Breast epithelium (tissue), 4 donors: ENCODE measurements at places on chromosomes 11 and 22. TPM values are rescaled to one million over a fixed set of nuclear protein-coding genes. Genes with fewer than 3 reads are reported as not detected.

GRCh38 chr11:122137078-122137793, 21.2 kb upstream of the BLID start:
- H3K36me3 ChIP-seq = no peaks in the 10 kb centered on the region
- H3K27ac ChIP-seq = no peak overlapping the region
- no peaks in the 10 kb centered on the region for H3K4me1 ChIP-seq
- DNase-seq = no peak

DNA sequence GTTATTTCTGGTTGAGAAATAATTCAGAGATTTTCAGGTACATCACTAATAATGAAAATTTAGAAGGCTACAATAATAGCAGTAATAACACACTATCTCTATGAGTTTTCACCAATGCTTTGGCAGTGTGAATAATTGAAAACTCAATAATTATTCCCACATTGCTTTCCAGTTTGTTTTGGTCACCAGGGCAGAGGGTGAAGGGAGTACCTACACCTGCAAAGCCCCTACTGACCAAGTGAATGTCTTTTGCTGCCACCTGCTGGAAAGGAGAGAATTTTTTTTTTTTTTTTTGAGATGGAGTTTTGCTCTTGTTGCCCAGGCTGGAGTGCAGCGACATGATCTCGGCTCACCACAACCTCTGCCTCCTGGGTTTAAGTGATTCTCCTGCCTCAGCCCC, 3.2 kb downstream of the NELL1 start:
- H3K4me1 ChIP-seq = no peaks in the 10 kb centered on the region
- H3K27ac ChIP-seq = no peak overlapping the region
- DNase-seq = no peak
- no peaks in the 10 kb centered on the region for H3K36me3 ChIP-seq
- peaks cover 62% of the 10 kb centered on the region for H3K27me3 ChIP-seq

DNA sequence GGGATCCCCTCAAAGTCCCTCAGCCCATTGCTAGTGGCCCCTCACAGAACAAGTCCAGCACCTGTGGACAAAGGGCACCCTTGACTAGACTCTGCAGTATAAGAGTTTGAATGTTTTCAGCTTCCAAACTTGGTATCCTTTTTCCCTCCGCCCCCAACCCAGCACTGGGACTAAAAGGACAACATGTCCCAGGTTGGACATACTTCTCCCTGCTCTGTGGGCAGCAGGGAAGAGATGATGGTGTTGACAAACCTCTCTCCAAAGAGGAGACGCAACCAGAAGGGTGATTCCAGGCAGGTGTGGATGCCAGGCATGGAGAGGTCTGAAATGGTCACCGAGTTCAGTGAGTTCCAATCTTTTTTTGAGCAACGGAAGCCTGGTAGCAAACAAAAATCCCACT, 4.5 kb upstream of the MYOD1 start:
- peaks cover 64% of the 10 kb centered on the region for H3K27me3 ChIP-seq
- H3K4me1 ChIP-seq = no peaks in the 10 kb centered on the region
- H3K4me3 ChIP-seq = no peak overlapping the region

DNA sequence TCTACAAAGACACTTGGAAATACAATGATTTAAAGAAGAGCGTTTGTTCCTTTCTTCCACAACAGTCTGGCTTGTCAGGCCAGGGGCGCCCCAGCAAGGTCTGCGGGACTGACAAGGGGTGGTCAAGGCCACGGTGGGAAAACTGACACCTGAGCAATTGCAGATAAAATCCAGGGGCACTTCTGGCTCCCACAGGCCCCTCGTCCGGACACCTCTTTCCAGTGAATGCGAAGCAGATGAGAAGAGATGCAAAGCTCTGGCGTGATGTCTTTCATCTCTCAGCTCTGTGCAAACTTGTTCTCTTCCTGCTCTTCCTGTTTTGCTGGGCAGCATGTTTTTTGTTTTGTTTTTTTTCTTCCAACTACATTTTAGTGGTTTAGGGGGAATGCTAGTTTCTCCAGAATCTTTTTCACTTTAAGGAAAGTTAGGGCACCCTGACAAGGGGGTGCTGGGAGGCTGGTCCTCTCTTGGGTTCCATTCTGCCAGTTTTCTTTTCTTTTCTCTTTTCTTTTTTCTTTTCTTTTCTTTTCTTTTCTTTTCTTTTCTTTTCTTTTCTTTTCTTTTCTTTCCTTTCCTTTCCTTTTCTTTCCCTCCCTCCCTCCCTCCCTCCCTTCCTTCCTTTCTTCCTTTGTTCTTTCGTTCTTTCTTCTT, 11.1 kb upstream of the CBX6 start:
- no peak for DNase-seq
- H3K27ac ChIP-seq = peak overlapping the region; percentile 79
- no peak overlapping the region for H3K4me3 ChIP-seq
- H3K4me1 ChIP-seq = peaks cover 6% of the 10 kb centered on the region
- no peaks in the 10 kb centered on the region for H3K27me3 ChIP-seq
- no peaks in the 10 kb centered on the region for H3K36me3 ChIP-seq

- H3K27ac ChIP-seq = peak overlapping the region; percentile 15
- no peaks in the 10 kb centered on the region for H3K36me3 ChIP-seq
- H3K4me1 ChIP-seq = no peaks in the 10 kb centered on the region
Observed at GRCh38 chr11:47915374-47915773, 65.0 kb upstream of the PTPRJ start.

DNA sequence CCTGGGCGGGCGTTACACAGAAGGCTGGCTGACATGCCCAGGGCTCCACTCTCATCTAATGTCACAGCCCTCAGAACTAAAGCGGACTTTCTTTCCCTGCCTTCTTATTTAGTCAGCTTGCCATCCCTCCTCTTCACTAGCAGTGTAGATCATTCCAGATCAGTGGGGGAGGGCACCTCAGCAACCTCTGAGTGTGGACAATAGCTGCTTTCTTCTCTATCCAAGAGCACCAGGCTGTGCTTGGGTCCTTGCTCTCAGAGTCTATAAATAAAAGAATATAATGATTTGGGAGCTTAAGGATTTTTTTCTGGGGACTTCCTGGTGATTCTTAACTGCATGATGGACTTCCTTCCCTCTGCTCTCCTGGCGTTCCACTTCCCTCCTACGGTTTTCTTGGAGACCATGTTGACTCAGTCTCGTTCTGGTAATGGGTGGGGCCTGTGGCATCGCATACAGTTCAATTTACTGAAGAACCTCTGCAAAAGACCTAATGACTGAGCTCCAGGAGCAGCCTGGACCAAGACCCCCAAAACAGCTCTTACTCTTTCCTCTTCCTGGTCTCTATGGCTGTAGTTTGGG, 2.9 kb upstream of the HMBS start:
- no peaks in the 10 kb centered on the region for H3K27me3 ChIP-seq
- no peak for DNase-seq

- no peak overlapping the region for H3K27ac ChIP-seq
- no peak overlapping the region for H3K4me3 ChIP-seq
- no peaks in the 10 kb centered on the region for H3K27me3 ChIP-seq
- peaks cover 4% of the 10 kb centered on the region for H3K4me1 ChIP-seq
Observed at GRCh38 chr11:64832467-64833197, 11.8 kb downstream of the CDC42BPG start.

DNA sequence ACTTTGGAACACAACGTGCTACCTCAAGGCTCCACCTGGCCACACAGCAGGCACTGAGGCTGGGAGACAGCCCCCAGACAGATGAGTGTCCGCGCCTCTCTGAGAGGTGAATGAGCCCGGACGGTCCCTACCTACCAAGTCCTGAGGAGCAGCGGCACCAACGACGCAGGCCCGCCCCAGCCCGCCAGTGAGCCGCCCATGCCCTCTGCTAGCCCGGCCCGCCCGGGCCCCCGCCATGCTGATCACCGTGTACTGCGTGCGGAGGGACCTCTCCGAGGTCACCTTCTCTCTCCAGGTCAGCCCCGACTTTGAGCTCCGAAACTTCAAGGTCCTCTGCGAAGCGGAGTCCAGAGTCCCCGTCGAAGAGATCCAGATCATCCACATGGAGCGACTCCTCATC, at the start of gene DDI1:
Gene DDI1 (plus strand): TSS at position 53 of the 400 bp plus-strand sequence. CDS start 183 bp downstream, at position 236.
- no peak within 1 kb of the TSS for H3K27ac ChIP-seq
- no peaks in the 10 kb centered on the region for H3K36me3 ChIP-seq
- DNase-seq = no peak

GRCh38 chr11:30110691-30111090, 93.9 kb upstream of the KCNA4 start:
- H3K4me3 ChIP-seq = no peak overlapping the region
- no peak overlapping the region for H3K27ac ChIP-seq
- H3K36me3 ChIP-seq = no peaks in the 10 kb centered on the region
- H3K4me1 ChIP-seq = no peaks in the 10 kb centered on the region
- DNase-seq = no peak
- no peaks in the 10 kb centered on the region for H3K27me3 ChIP-seq

DNA sequence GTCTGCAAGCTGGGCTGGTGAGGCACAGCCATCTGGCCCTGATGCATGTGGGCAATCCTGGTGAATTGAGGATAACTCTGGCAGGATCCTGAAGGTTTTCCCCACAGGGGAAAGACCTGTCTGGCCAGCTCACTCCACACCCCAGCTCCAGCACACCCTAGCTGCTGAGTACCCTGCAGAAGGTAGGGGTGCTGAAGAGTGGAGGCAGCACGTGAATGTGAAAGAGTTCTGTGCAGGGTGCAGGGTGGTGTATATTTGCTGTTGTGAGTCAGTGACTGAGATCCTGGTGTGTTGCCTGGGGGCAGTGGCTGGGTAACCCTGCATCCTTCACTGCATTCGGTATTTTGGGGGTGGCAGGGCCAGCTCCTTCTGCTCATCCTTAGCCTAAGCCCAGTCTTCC, 22.4 kb downstream of the DGAT2 start:
- H3K36me3 ChIP-seq = no peaks in the 10 kb centered on the region
- no peak for DNase-seq
- H3K27me3 ChIP-seq = no peaks in the 10 kb centered on the region
- H3K4me1 ChIP-seq = no peaks in the 10 kb centered on the region
- H3K27ac ChIP-seq = no peak overlapping the region
- no peak overlapping the region for H3K4me3 ChIP-seq

GRCh38 chr11:74611369-74611861, 19.0 kb downstream of the POLD3 start:
- DNase-seq = no peak
- no peak overlapping the region for H3K27ac ChIP-seq
- H3K4me1 ChIP-seq = no peaks in the 10 kb centered on the region
- H3K27me3 ChIP-seq = no peaks in the 10 kb centered on the region

GRCh38 chr22:40857309-40857855, 434 bp downstream of the XPNPEP3 start:
- no peak for DNase-seq
- H3K27me3 ChIP-seq = no peaks in the 10 kb centered on the region

DNA sequence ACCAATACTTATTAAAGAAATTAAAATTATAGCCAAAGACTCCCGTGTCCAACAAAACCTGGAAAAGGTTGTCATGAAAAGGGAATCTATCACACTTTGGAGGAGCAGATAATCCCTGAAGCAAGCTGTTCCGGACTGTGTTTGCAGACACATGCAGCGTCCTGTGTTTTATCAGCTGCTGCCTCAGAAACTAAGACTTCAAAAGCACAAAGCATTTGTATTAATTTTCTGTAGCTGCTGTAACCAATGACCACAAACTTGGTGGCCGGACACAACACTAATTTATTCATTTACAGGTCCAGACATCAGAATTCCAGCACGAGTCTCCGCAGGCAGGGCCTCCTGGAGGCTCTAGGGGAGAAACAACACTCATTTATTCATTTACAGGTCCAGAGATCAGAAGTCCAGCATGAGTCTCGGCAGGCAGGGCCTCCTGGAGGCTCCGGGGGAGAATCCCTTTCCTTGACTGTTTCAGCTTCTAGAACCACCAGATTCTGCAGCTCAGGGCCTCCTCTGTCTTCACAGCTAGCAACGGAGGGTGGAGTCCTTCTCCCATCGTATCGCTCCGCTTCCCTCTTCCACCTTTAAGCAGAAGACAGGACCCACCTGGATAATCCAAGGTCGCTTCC, 465.3 kb downstream of the BRD1 start:
- no peak for DNase-seq
- H3K27ac ChIP-seq = no peak overlapping the region
- H3K27me3 ChIP-seq = peaks cover 54% of the 10 kb centered on the region

GRCh38 chr22:25680956-25681355, 61.0 kb upstream of the MYO18B start:
- H3K4me3 ChIP-seq = no peak overlapping the region
- no peaks in the 10 kb centered on the region for H3K36me3 ChIP-seq
- no peaks in the 10 kb centered on the region for H3K4me1 ChIP-seq
- no peak overlapping the region for H3K27ac ChIP-seq
- DNase-seq = no peak

GRCh38 chr11:44816761-44817160, 90.0 kb downstream of the TSPAN18 start:
- no peak for DNase-seq
- H3K4me3 ChIP-seq = no peak overlapping the region
- peaks cover 5% of the 10 kb centered on the region for H3K4me1 ChIP-seq
- H3K36me3 ChIP-seq = no peaks in the 10 kb centered on the region
- no peaks in the 10 kb centered on the region for H3K27me3 ChIP-seq
- H3K27ac ChIP-seq = peak overlapping the region; percentile 5

GRCh38 chr11:88324562-88325345, 12.8 kb downstream of the CTSC start:
- H3K27ac ChIP-seq = peak overlapping the region; percentile 2
- H3K27me3 ChIP-seq = no peaks in the 10 kb centered on the region
- H3K36me3 ChIP-seq = no peaks in the 10 kb centered on the region
- no peaks in the 10 kb centered on the region for H3K4me1 ChIP-seq
- H3K4me3 ChIP-seq = no peak overlapping the region
- no peak for DNase-seq

DNA sequence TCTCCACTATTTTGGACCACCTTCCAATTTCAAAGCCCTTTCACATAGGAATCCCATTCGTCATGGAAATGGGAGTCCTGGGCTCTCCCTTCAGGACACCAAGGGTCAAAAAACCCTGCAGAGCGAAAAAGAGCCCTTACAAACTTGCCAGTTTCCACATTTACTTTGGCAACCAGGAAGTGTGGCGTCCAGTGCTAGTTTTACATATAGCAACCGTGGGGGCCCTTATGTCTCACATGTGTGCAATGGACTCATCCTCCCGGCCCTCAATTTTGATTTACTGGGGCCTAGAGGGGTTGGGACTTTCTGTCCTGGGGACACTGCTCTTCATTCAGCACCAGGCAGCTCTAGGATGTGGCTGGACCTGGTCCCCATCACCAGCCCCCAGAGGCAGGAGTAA, 33.7 kb downstream of the DAGLA start:
- peaks cover 4% of the 10 kb centered on the region for H3K4me1 ChIP-seq
- no peaks in the 10 kb centered on the region for H3K27me3 ChIP-seq
- no peaks in the 10 kb centered on the region for H3K36me3 ChIP-seq
- no peak overlapping the region for H3K27ac ChIP-seq
- H3K4me3 ChIP-seq = no peak overlapping the region

DNA sequence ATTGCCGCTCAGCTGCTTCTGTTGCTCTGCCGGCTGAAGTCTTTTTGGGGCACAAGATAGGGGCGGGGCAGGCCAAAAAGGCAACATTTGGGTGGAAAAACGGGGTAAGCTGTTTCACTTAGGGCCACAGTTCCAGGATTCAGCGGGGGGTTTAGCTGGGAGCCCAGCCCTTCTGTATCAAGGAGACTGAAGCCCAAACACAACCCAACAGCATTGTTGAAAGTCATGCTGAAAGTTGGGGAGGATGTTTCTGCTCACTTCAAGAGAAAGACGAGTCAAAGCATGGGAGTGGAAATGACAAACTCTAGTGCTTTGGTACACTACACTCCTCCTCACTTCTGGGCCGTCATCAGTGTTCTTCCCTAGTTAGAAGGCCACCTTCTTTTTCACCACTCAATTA, 56.1 kb upstream of the GNAZ start:
- DNase-seq = no peak
- H3K4me1 ChIP-seq = no peaks in the 10 kb centered on the region
- H3K4me3 ChIP-seq = no peak overlapping the region
- H3K27me3 ChIP-seq = no peaks in the 10 kb centered on the region
- H3K27ac ChIP-seq = no peak overlapping the region

Gene MS4A15
- total RNA-seq = not detected

Gene PGM2L1
- total RNA-seq = 13.5 TPM

Gene BEST1
- 3.7 TPM for total RNA-seq

Gene BTBD18
- not detected for total RNA-seq
